Memory B cell (primary cell): ENCODE measurements at places on chromosomes 6 and 20.

DNA sequence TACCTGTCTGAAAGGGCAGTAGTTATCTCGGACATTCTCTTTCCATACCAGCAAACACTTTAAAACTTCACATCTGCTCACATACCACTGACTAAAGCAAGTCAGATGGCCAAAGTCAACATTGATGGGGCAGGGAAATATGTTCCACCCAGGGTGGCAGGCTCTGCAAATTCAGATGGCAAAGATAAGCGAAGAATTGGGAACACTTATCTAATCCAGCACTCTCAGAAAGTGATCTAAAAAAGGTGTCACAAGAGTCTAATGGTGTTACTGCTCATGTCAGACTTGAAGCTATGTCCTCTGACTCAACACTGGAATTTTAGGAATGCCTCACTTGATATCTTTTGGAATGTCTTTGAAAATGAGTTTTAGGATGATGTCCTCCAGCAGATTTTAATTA lies 1086.2 kb downstream of the KIF16B start:
- no peak for DNase-seq

- no peak for DNase-seq
Measured at GRCh38 chr6:34284563-34285447, 36.0 kb upstream of the SMIM29 start.

GRCh38 chr20:48609491-48609978 lies 218.3 kb downstream of the PREX1 start:
- DNase-seq = no peak

DNA sequence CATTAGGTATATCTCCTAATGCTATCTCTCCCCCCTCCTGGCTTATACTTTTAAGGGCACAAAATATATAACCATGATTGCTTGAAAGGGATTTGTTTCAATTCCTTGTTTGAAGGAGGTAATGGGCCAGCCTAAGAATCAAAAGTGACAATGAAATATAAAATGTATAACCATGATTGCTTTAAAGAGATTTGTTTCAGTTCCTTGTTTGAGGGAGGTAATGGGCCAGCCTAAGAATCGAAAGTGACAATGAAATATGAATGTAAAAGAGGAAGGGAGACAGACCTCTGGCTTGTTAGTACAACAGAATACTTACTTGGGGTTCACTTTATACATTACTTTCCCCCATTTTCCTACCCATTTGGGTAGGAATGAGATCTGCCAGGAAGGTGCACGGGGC lies 55.5 kb downstream of the FOXC1 start:
- no peak for DNase-seq

GRCh38 chr6:52650941-52651340 lies 20.0 kb upstream of the TMEM14A start:
- DNase-seq = no peak

GRCh38 chr6:159989492-159990480 lies 20.9 kb downstream of the IGF2R start:
- DNase-seq = no peak

GRCh38 chr6:129273161-129273560 lies 390.2 kb downstream of the LAMA2 start:
- DNase-seq = no peak
